T-cell (primary cell): ENCODE measurements at places on chromosomes 5 and 9.

DNA sequence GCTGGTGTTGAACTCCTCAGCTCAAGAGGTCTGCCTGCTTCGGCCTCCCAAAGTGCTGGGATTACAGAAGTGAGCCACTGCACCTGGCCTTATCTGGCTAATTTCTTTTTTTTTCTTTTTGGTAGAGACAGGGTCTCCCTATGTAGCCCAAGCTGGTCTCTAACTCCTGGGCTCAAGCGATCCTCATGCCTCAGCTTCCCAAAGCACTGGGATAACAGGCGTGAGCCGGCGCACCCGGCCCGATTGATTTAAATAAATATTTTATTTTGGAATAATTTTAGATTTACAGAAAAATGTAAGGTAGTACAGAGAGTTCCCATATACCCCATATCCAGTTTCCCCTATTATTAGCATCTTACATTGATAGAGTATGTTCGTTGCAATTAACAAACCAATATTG is 155.0 kb upstream of the MVB12B start:
- no peak for DNase-seq

DNA sequence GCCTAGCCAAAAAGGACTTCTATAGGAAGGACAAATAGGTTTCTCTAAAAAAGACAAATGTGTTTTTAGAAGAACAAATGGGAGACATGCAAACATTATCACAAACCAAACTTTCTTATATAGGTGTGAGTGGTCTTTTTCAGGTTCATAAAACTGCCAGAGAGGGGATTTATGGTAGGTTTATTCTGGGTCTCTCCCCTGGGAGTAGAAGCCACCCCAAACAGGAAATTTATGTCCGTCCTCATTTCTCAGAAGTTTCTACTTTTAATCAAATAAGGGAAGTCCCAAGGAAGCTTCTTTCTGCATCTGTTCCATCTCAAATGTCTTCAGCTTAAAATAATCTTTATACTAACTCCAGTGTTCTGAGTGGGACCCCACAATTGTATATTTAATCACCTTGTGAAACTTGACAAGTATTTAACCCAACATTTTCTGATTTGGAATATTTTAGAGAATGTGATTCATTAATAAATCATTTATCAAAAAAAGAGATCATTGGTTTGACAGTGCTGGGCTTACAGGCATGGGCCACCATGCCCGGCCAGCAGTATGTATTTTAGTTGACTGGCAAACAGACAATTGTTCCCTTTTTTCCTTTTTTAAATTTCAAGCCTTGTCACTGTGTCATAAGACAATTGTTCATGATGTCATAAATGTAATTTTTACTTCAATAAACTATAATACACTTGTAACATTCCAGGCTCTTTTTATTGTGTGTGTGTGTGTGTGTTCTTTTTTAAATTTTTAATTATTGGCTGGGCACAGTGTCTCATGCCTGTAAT is 44.6 kb upstream of the GLDC start:
- no peak for DNase-seq

- DNase-seq, result no peak
These were observed 387.8 kb downstream of the GADD45G start for GRCh38 chr9:89992326-89993198.

DNA sequence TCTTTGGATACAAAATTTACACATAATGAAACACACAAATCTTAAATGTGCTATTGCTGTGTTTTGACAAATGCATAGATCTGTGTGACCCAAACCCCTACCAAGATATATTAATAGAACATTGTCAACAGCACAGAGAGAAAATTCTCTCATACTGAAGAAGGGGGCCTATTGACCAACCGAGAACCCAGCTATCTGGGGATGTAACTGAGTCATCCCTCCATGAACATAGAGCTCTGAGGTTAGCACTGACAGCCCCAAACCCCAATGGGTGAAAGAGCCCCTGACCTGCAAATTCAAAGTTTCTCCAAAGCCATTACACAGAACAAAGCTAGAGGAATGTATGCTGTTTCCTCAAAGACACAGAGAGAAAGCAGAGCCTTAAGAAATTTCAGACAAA is 180.8 kb downstream of the PAX5 start:
- DNase-seq, result no peak
